SW 1271 (cell line): ENCODE measurements at places on chromosomes 13 and 19.

DNA sequence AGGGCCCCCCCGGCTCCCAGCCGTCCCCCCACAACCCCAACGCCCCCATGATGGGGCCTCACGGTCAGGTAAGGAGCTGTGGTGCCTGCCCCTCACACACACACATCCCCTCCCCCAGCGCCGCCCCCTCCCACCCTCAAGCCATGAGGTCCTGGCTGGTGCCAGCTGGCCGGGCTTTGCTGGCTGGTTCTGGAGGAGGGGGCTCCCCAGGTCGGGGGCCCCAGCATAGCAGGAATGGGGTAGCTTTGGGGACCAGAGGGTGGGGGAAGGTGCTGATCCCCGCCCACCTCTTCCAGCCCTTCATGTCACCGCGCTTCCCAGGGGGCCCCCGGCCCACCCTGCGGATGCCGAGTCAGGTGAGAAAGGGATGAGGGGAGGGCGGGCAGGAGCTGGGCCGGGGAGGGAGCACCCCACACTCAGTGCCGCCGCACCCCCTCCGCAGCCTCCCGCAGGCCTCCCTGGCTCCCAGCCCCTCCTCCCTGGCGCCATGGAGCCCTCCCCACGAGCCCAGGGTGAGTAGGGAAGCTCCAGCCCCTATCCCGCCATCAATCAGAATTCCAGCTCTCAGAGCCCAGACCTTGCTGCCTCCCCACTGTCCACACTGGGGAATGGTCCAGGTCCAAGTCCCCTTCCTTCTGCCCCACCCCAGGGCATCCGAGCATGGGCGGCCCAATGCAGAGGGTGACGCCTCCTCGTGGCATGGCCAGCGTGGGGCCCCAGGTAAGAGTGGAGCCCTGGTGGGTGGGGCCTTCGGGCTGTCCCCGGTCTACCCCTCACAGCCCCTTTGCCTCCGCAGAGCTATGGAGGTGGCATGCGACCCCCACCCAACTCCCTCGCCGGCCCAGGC, 6.4 kb downstream of the ISYNA1 start:
- DNase-seq, result no peak

- DNase-seq, result no peak
Measured at GRCh38 chr19:2236064-2236313, 140 bp downstream of the PLEKHJ1 start.

DNA sequence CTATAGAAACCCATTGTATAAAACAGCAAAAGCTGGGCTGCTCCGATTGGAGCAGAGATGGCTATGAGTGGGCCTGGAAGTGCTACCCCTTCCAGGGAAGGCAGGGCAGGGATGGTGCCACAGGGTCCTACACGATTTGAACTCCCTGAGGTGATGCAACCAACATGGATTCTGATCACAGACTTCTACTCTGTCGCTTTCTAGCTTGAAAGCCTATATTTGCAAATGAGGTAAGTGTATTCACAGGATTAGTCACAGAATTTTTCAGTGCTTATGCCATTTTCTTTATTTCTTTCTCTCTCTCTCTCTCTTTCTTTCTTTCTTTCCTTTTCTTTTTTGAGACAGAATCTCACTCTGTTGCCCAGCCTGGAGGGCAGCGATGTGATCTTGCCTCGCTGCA, 179.0 kb downstream of the SPRY2 start:
- no peak for DNase-seq

- no peak for DNase-seq
Measured at GRCh38 chr19:35438096-35438495, 10.0 kb upstream of the FFAR2 start.
